ENCODE measurements at places on chromosomes 6 and 20.

DNA sequence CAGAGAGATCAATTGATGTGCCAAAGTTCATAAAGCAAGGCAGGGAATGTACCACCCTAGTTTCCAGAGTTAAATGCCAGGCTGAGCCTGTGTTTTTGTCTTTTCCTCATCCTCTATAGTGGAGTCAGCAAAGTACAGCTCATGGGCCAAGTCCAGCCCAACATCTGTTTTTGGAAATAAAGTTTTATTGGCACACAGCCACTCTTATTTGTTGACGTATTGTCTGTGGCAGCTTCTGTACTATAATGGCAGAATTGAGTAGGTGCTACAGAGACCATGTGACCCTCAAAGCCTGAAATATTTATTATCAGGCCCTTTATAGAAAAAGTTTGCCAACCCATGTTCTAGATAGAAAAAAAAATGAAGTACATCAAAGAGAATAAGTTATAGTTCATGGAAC is 187.0 kb downstream of the TSHZ2 start:
- DNase-seq = no peak

GRCh38 chr6:2439632-2440031 is 194.2 kb upstream of the GMDS start:
- no peak for DNase-seq

- DNase-seq = no peak
Measured at GRCh38 chr20:43140726-43141125, 49.0 kb downstream of the PTPRT start.

- no peak for DNase-seq
Measured at GRCh38 chr6:17448165-17448564, 54.8 kb downstream of the CAP2 start.

- DNase-seq = no peak
Measured at GRCh38 chr6:54111341-54112045, at the start of gene MLIP. MLIP (plus strand) TSS chr6:54111443; CDS start chr6:54111480, 37 bp downstream.

DNA sequence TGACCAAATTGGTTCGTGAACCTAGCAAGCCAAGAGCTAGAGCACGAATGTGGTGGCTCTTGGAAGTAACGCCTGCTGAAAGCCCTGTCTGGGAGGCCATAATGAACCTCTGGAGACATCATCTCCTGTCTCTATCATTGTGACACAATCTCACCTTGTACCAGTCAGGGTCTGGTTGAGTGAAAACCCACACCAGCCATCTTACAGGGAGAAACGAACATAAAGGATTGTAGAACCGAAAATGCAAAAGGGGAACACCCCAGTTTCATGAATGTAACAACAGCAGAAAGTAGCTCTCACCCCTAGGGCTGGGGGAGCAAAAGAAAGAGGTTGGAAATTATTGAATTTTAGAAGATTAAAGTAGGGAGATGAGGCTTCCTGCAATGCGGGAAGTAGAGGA is 50.9 kb upstream of the TAB2 start:
- DNase-seq = no peak

GRCh38 chr6:168908887-168909286 is 344.8 kb downstream of the THBS2 start:
- DNase-seq = peak; percentile 94

GRCh38 chr6:168851460-168852375 is 401.9 kb downstream of the THBS2 start:
- DNase-seq = peak; percentile 10

- peak; percentile 78 for DNase-seq
Measured at GRCh38 chr6:135537741-135538301, 40.3 kb upstream of the AHI1 start.

DNA sequence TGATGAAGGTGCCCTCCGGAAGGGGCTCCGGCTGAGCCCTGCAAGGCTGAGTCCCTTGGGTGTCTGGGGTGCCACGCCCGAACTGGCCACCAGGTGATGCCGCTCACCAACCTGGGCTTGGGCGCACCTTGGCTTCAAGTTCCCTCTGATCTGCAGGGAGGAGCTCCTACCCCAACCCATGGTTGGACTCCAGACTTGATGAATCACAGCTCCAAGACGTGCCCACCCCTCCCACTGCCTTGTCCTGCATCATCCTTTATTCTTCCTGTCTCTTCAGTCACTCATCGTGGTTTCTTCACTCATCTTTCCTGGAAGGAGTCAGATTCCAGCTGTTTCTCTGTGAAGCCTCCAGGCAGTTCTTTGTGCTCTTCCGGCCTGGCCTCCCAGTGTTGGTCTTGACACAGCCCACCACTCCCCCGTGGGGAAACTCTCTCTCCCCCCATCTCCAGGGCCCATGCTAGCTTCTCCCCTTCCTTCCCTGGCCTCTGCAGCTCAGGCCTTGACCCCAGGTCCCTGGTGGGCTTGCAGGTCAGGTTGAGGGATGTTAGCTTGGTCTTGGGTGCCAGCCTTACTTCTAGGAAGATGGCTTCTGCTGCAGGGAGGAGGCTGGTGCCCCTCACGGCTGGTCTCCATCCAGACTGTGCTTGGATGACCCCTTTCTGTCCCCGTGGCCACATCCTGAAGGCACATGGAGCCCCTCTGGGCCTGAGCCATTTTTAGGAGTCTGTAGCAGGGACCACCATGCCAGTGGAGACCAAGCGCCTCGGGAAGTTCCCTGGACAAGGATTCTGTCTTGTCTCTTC is 2.6 kb upstream of the ZBP1 start:
- DNase-seq = no peak

GRCh38 chr6:114747995-114748625 is 405.3 kb upstream of the HS3ST5 start:
- peak; percentile 70 for DNase-seq

GRCh38 chr20:32634041-32634805 is 39.5 kb downstream of the C20orf203 start:
- no peak for DNase-seq

- peak; percentile 80 for DNase-seq
Measured at GRCh38 chr20:37202267-37202943, 23.1 kb upstream of the MROH8 start.

GRCh38 chr20:60202046-60202445 is 243.8 kb downstream of the CDH26 start:
- no peak for DNase-seq

DNA sequence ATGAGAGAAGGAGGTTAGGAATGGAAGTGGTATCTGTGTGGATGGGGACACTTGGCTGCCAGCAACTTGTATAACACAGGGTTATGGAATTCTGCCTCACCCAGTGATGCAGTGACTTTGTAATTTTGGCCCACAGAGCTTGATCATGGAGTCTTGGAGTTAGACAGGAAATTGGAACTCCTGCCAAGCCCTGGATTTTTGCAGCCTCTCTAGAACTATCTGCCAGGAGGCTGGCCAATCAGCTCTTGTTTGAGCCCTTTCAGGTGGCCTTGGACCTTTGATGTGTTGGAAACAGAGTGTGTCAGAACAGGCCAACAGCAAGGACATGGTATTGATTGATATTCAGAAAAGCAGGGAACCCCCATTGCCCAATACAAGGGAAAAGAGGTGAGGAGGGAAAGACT is 157.7 kb upstream of the GGTLC1 start:
- peak; percentile 36 for DNase-seq

DNA sequence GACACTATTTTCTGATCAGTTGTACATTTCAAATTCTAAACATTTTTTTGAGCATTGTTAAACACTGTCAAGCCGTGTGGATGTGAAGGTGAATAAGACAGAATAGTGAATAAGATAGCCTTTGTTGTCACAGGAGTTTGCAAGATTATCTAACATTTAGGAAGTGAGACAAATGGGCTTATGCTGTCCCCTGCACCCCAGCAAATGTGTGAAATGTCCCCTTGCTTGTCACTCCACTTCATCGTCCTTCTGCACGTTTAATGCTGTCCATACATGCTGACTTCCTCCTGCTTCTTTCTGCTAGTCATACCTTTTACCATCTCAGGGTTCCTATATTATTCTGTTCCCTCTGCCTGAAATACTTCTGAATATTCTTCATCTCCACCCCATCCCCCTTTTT is 62.6 kb downstream of the CBFA2T2 start:
- DNase-seq = no peak

GRCh38 chr6:8627085-8627861 is 191.9 kb upstream of the SLC35B3 start:
- DNase-seq = peak; percentile 7

DNA sequence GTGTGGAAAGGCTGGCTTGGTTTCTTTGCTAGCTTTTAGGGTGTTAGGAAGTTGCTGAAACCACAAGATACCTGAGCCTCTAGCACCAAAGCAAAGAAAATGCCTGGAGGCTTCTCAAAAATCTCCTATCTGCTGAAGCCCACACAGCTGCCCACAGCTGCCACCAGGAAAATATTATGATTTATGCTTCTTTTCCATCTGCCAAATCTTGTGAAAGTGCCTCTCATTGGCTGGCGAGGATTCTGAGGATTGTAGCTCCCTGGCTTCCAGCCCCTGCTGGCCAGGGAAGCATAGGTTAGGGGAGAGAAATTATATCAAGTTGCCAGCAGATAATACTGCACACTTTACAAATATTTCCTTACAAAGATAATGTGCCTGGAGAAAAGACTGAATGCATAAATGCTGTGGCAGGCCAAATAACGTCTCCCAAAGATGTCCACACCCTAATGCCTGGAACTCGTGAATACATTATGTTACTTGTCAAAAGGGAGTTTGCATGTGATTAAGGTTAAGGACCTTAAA is 98.4 kb downstream of the MRPL14 start:
- DNase-seq = no peak

DNA sequence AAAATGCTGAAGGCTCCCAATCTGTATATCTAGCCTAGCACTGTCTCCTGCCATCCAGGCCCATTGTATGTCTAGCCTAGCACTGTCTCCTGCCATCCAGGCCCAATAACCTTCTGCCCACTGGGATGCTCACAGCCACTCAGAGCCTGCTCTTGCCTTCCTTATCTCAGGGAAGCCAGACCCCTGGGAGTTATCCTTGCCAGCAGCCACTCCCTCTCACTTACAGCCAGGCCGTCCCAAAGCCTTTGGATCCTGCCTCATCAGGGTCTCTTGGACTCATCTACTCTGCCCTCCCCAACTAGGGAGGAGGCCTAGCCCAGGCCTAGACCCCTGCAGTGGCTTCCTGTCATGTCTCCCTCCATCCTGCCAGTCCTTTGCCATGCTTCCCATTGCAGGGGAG is 37.3 kb downstream of the KIF3B start:
- DNase-seq = no peak

- DNase-seq = no peak
Measured at GRCh38 chr6:121236984-121237383, 97.3 kb downstream of the TBC1D32 start.
